ENCODE measurements at places on chromosomes 4 and X.

DNA sequence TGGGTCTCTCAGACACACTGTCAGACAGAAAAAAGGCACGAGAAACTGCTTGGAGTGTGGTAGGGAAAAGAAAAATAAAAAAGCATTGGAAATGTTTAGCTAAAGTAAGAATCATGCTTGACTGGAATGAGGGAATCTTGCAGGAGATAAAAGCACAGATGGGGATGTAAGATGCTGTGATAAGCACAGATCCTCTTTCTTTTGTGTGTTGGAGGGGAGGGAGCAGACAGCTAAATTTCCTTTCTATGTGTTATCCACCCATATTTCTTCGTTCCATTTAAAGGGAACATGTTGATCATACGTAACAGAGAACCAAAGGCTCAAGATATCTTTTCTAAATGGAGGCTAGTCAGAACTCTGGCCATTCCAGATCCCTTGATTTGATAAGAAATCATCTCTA, 614.0 kb upstream of the LCORL start:
- DNase-seq: no peak

- DNase-seq: no peak
These were observed 5.2 kb downstream of the HS3ST1 start for GRCh38 chr4:11423465-11423864.

DNA sequence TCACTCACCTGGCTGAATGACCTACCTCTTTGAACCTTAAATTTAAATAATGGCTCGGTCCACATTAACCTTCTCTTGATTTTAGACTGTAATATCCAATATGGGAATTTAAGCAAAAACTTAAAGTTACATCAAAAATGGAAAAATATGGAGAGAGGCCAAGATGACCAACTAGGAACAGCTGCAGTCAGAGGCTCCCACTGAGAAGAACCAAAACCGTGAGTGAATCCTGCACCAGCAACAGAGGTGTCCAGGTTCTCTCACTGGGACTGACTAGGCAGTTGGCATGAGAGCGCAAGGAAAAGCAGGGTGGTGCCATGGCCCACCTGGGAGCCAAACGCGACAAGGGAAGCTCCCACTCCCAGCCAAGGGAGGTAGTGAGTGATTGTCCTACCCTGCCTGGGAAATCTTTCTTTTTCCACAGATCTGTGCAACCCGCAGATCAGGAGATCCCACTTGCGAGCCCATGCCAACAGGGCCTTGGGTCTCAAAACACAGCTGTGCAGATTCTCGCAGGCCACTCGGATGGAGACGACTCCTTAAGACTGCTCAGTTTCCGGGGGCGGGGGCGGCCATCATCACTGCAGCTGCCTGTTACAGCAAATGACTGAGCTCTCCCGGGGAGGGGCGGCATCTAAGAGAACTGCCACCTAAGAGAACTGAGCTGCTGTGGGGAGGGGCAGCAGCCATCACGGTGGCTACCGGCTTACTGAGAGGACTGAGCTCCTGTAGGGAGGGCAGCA, 343.4 kb downstream of the DMD start:
- DNase-seq: no peak

DNA sequence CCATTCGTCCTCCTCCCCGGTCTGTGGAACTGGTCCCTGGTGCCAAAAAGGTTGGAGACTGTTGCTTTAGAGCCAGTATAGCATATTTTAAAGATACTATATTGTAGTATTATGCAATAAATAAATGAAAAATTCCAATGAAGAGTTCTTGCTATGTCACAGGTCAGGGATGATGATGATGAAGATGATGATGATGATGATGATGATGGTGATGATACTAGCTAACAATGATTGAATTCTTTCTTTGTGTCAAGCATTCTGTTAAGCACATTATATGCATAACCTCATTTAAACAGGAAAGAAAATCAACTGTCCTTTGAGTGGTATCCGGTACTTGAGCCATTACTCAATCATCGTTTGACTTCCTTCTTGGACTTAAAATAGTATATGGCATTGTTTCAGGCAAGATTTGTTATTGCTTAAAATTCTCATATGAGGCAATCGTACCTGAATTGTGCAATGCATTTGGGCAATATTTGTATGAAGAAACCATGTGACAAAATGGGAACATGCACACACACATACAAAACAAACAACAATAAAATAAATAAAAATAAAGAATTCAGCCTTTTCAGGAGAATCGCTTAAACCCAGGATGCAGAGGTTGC, 22.8 kb upstream of the TLR2 start:
- DNase-seq: no peak

DNA sequence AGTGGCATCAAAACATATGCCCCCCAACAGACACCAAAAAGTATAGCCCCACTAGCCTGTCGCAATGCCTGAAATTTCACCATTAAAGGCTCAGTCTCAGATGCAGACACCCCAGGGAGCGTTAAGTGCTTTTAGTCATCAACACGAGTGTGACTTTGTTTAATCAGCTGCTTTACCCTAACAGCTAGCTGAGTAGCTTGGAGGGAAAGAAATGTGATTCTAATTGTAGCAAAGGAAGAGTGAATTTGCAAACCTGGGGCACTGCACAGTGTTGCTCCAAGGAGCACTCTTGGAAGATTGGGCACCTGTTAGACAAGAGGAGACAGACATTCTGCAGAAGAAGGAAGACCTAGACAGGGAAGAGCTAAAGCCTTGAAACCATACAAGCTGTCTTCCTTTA, 145.1 kb downstream of the BEND2 start:
- DNase-seq: no peak

GRCh38 chr4:155885666-155886065, 17.8 kb upstream of the TDO2 start:
- no peak for DNase-seq

DNA sequence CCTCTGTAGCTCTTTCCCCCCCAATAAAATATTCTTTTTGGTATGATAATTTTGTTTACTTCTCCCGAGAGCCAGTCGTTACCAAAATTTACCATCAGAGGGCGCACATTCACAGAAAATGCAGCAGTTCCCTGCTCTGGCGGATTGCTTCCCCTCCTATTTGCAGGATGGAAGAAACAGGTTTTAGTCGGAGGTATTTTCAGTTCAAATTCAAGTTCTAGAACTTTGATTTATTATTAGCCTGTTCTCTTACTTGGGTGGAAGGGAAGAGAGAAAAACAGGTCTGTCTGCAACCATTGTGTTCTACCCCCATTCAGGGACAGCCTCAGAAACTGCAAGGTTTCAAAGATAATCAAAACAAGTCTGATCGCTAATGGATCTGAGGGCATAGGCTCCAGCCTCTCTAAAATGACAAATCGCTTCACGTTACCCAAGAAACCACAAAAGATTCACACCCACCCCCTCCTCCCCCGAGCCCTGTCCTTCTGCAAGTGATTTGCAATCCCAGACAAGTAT, 263.8 kb upstream of the RPS6KA3 start:
- peak; percentile 63 for DNase-seq

Data from ELR (cell line).